Stimulated activated memory B cell treated with anti-CD40 and anti-IgM and Interleukin-4, amounts not matched to agents 10 μg/mL and 1 μg/mL and 100 μg/mL, for 72 hours (primary cell): ENCODE measurements at places on chromosomes 11 and 22.

GRCh38 chr11:7154881-7155361, 66.1 kb downstream of the RBMXL2 start:
- no peaks in the 10 kb centered on the region for H3K4me1 ChIP-seq
- H3K36me3 ChIP-seq: no peaks in the 10 kb centered on the region
- no peak overlapping the region for H3K4me3 ChIP-seq
- no peak for ATAC-seq

DNA sequence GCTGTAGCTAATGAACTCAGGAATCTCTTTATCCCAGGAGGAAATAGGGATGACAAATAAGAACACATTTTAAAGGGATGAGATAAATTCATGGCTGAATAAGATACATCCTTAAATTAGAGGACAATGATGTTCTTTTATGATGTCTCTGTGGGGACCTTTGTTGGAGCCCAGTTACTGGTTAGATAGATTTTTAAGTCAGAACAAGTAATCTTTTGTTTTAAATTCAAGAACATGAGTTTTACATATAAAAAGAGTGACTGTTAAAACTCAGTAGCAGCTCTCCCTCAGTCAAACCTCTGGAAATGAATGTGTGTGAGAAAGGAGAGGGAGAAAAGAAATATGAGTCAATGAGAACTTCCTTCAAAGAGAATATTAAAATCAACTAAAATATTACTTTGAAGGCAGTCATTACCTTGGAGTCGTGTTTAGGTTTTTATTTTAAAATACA, 241.6 kb downstream of the SWAP70 start:
- no peak overlapping the region for H3K4me3 ChIP-seq
- no peak for ATAC-seq
- H3K27ac ChIP-seq: no peak overlapping the region
- H3K4me1 ChIP-seq: peaks cover under 1% of the 10 kb centered on the region
- no peaks in the 10 kb centered on the region for H3K27me3 ChIP-seq

GRCh38 chr11:11108026-11108425, 245.0 kb downstream of the CSNK2A3 start:
- no peaks in the 10 kb centered on the region for H3K27me3 ChIP-seq
- no peaks in the 10 kb centered on the region for H3K4me1 ChIP-seq
- no peaks in the 10 kb centered on the region for H3K36me3 ChIP-seq
- no peak overlapping the region for H3K4me3 ChIP-seq
- H3K27ac ChIP-seq: no peak overlapping the region
- no peak for ATAC-seq

GRCh38 chr11:26105762-26106423, 226.0 kb upstream of the ANO3 start:
- H3K27me3 ChIP-seq: no peaks in the 10 kb centered on the region
- no peak for ATAC-seq
- H3K27ac ChIP-seq: no peak overlapping the region
- H3K4me3 ChIP-seq: no peak overlapping the region

- H3K36me3 ChIP-seq: no peaks in the 10 kb centered on the region
- H3K4me3 ChIP-seq: no peak overlapping the region
- no peaks in the 10 kb centered on the region for H3K4me1 ChIP-seq
- ATAC-seq: no peak
Observed at GRCh38 chr11:94217705-94218104, 86.7 kb upstream of the IZUMO1R start.

- no peak for ATAC-seq
- no peak overlapping the region for H3K4me3 ChIP-seq
- H3K36me3 ChIP-seq: peaks cover 87% of the 10 kb centered on the region
Observed at GRCh38 chr22:20799449-20799848, 25.5 kb downstream of the SERPIND1 start.

DNA sequence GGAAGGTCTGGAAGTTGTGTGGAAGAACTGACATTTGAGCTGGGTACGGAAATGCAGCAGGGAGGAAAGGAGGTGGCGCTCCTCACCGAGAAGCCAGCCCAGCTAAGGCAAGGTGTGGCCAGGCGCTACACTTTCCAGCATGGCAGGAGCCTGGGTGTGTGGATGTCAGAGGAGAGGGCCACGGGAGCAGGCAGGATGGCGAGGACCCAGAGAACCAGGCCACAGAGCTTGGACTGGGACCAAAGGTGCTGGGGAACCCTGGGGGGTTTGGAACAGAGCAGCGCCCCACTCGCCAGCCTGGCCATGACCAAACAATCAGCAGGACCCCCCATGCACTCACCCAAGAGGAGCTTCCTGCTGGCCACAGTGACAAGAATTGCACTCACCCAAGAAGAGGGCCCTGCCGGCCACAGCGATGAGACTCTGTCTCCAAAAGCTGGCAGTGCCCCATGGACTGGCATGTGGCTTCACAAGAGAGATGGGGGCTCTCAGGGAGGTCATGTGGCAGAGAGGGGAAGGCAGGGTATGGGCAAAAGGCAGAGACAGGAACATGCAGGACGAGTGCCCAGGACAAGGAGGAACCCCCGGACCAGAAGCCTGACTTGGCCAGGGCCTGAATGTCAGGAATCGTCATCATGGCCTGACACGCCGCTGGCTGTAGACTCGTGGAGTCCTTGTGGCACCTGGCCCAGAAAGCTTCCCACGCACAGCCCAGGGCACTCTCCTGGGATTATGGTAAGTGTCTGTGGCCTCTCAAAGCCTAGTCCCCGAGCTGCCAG, 45.4 kb downstream of the IGF2 start:
- H3K4me1 ChIP-seq: no peaks in the 10 kb centered on the region
- H3K4me3 ChIP-seq: no peak overlapping the region
- H3K36me3 ChIP-seq: no peaks in the 10 kb centered on the region
- no peak overlapping the region for H3K27ac ChIP-seq

GRCh38 chr11:92505689-92506088, 281.1 kb downstream of the FAT3 start:
- no peak overlapping the region for H3K4me3 ChIP-seq
- H3K27ac ChIP-seq: no peak overlapping the region
- no peaks in the 10 kb centered on the region for H3K4me1 ChIP-seq

DNA sequence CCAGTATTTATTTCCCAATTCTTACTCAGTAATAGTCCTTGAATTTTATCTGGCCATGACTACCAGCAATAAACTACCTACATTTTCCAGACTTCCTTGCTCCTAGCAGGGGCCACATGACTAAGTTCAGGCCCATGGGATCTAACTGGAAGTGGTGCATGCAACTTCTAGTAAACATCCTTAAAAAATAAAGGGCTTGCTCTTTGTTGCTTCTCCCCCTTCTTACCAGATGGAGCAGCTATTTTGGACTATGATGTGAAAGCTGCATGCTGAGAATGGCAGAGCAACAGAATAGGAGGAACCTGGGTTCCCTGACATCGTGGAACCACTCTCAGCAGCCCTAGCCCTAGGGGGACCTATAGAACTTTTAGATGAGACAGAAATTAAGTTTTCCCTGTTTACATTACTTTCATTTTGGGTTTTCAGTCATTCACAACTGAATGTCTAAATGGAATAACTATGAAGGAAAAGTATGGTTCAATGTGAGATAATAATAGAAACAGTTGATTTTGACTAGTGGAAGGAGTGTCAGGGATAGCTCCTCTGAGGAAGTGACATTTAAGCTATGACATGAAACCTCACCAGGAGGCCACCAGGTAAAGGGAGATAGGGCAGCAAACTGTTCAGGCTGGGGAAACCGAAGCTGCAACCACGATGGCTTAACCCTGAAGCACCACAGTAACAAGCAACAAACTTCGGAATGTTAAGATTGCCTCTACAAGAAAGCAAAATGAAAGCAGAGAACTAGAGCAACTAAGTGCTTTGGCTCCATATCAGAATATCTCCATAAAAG, 48.9 kb downstream of the PHF21A start:
- H3K27ac ChIP-seq: no peak overlapping the region
- peaks cover 56% of the 10 kb centered on the region for H3K36me3 ChIP-seq
- peaks cover 6% of the 10 kb centered on the region for H3K4me1 ChIP-seq
- no peak for ATAC-seq
- H3K27me3 ChIP-seq: no peaks in the 10 kb centered on the region
- no peak overlapping the region for H3K4me3 ChIP-seq

DNA sequence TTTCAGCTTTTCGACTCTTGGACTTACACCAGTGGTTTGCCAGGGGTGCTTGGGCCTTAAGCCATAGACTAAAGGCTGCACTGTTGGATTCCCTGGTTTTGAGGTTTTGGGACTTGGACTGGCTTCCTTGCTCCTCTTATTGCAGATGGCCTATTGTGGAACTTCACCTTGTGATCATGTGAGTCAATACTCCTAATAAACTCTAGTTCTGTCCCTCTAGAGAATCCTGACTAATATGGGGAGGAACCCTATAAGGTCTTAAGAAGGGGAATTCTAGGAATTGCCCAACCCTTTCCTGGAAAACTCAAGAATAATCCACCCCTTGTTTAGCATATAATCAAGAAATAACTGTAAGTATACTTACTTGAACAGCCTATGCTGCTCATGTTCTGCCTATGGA, 491.8 kb downstream of the TMEM135 start:
- no peaks in the 10 kb centered on the region for H3K4me1 ChIP-seq
- H3K27me3 ChIP-seq: no peaks in the 10 kb centered on the region
- no peak for ATAC-seq
- no peak overlapping the region for H3K4me3 ChIP-seq
- H3K36me3 ChIP-seq: no peaks in the 10 kb centered on the region

DNA sequence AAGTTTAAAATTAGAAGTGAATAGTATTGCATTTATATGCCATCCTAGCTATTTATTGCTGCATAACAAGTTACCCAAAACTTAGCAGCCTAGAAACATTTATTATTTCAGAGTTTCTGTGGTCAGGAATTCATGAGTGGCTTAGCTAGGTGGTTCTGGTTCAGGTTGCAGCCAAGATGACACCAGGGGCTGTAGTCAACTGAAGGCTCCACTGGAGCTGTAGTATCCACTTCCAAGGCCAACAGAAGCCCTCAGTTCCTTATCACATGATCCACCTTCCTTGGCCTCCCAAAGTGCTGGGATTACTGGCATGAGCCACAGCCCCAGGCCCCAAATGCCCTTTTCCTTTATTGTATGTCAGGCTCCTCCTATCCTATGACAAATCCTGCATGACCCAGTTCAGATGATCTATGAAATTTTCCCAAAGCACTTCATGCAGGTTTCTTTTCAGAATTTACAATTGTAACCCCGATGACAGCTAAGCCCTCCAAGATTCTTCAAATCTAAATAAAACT, 6.1 kb upstream of the ALG8 start:
- H3K4me3 ChIP-seq: no peak overlapping the region
- H3K4me1 ChIP-seq: peaks cover 14% of the 10 kb centered on the region
- no peak overlapping the region for H3K27ac ChIP-seq
- H3K36me3 ChIP-seq: no peaks in the 10 kb centered on the region
- ATAC-seq: no peak

GRCh38 chr11:107017433-107018218, 650 bp downstream of the GUCY1A2 start:
- no peaks in the 10 kb centered on the region for H3K36me3 ChIP-seq
- peak; percentile 53 for ATAC-seq
- H3K27me3 ChIP-seq: peaks cover 55% of the 10 kb centered on the region
- H3K27ac ChIP-seq: no peak overlapping the region
- H3K4me1 ChIP-seq: peaks cover 6% of the 10 kb centered on the region
- H3K4me3 ChIP-seq: peak overlapping the region; percentile 16

GRCh38 chr11:41786087-41786486, 326.6 kb upstream of the LRRC4C start:
- H3K27ac ChIP-seq: no peak overlapping the region
- no peak for ATAC-seq
- no peaks in the 10 kb centered on the region for H3K4me1 ChIP-seq

DNA sequence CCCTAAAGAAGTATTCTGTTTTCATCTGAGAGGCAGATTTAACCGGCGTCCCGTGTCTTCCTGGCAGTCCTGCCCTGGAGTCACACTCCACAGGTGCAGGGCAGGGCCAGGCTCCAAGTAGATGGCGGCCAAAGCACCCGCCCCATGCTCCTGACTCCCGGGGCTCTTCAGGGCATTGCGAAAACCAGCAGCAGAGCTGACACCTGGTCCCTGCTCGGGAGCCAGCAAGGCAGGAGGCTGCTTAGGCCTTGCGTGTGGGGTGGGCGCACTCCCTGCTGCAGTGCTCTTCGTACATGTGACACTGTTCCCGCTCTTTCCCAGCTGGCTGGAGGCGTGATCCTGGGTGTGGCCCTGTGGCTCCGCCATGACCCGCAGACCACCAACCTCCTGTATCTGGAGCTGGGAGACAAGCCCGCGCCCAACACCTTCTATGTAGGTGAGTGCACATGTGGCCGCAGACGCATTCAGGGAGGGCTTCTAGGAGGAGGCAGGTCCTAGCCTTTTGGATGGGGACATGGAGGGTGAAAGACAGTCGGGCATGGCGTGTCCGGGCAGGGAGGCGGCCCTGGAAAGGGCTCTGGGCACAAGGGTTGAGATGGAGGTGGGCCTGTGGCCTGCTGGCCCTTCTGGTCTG, 10.3 kb upstream of the TSSC4 start:
- H3K4me3 ChIP-seq: peak overlapping the region; percentile 29
- H3K27ac ChIP-seq: peak overlapping the region; percentile 77
- H3K27me3 ChIP-seq: no peaks in the 10 kb centered on the region
- no peak for ATAC-seq
- peaks cover 11% of the 10 kb centered on the region for H3K36me3 ChIP-seq

- H3K36me3 ChIP-seq: peaks cover 24% of the 10 kb centered on the region
- H3K27me3 ChIP-seq: no peaks in the 10 kb centered on the region
- H3K4me1 ChIP-seq: peaks cover 18% of the 10 kb centered on the region
- peak overlapping the region; percentile 23 for H3K27ac ChIP-seq
- no peak for ATAC-seq
Observed at GRCh38 chr11:70307176-70307575, 36.7 kb downstream of the PPFIA1 start.

DNA sequence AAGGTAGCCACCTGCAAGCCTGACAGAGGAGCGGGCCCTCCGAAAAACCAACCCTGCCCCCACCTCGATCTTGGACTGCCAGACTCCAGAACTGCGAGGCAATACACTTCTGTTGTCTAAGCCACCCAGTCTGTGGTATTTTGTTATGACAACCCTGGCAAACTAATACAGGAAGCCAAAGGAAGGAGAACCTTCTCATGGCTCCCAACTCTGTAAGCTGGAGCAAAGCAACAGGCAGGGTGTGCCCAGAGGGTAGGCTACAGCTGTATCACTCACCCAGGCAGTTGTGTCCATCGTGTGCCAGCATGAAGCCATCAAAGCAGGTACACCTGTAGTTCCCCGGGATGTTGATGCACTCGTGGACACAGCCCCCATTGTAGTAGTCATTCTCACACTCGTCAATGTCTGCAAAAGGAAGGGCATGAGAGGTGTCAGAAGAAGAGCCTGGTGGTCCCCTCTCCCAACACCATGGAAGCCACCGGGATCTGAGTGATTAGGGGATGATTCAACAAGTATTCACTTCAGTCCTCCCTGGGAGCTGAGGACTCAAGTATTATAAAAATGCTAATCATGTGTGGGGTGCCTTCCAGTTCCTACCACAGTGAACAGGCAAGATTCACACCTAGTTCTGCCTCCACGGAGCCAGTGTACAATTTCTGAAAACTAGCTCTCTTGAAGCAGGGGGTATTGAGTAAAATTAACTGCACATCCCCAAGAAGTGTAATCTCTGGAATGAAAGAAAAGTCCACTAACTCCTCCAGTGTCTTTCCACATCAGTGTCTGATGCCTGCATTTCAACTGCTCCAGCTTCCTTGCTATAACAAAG, 23.3 kb downstream of the SCUBE1 start:
- H3K27me3 ChIP-seq: peaks cover 14% of the 10 kb centered on the region
- H3K27ac ChIP-seq: no peak overlapping the region
- no peaks in the 10 kb centered on the region for H3K36me3 ChIP-seq
- ATAC-seq: no peak
- H3K4me3 ChIP-seq: no peak overlapping the region
- H3K4me1 ChIP-seq: no peaks in the 10 kb centered on the region
